ENCODE measurements at places on chromosomes 16 and 17.

DNA sequence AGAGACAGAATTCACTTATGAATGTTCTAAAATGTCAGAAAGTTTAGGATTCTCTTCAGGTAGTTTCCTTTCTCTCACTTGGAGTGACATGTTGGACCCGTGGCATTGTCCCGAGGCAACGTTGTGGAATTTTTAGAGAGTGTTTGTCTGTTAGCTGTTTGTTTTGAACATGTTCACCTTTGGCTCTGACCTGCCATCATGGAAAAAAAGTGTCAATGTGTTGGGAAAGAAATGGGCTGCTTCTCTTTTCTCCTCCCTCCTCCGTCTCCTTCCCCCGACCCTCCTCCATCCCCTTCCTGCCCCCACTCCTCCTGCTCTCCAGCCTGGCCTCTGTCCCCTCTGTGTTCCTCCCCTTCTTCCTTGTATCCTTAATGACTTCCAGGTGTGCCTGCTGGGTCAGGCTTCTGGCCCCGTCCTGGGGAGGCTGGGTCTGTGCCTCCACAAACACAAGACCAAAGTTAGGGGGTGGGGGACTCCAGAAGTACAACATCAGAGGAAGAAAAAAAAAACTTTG is 463.1 kb downstream of the MAF start:
- no peak for DNase-seq

DNA sequence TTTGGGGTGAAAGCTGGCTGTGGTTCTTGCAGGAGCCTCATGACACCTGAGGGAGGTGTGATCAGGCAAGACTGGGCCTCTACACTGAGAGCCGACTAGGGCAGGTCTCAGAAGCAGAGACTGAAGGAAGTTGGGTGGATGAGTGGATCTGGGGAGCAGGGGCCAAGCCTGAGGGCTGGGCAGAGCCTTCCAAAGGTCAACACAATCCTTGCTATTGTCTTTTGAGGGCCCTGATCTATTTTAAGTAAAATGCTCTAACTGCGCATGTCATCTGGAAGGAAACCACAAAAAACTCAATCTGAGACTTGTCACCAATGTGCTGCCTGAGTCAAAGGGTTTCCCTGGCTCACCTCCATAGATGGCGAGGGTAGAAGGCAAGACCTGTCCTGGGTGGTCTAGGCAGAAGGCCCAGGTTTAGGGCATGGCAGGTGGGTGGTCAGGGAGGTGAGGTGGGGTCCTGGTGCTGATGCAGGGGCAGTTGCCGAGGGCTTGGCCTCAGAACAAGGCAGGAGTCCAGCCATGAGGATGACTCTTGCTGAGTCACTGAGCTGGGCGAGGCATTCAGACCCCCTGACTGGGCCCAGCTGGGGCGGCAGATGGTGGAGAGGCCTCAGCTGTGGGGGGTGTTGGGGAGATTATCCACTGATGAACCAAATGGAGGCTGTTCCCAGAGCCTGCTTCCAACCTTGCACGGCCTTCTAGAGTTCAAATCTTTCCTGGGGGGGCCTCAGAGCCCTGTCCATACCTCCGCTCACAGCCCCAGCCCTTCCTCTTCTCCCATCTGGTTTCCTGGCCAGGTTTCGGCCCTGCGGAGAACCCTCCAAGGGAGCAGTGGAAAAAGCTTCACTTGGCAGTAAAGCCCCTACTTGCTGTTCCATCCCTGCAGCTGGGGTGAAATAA is 5.1 kb downstream of the MVP start:
- peak; percentile 52 for DNase-seq

- no peak for DNase-seq
Measured at GRCh38 chr17:12634789-12635414, 30.8 kb upstream of the MYOCD start.

DNA sequence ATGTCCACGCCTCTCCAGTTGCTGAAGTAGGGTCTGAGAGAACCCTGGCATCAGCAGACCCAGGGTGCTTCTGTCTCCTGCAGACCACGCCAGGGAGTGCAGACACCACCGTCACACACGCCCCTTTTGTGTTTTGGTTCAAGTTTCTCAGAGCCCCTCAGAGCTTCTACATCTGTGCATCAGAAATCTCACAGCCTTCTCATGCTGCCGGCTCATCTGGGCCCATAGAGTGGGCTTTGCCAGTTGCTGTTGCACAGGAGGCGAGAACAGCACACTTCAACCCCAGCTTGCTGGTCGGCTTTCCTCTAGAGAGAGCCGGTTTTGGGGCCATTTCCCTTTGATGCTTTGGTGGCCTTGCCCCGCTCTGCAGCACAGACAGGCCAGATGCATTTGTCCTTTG is 60.9 kb downstream of the PDPK1 start:
- no peak for DNase-seq

GRCh38 chr17:13437966-13438779 is 163.6 kb downstream of the HS3ST3A1 start:
- DNase-seq = no peak

GRCh38 chr17:72995008-72995656 is 97.4 kb downstream of the SLC39A11 start:
- DNase-seq = no peak

GRCh38 chr17:52306314-52306713 is 147.8 kb upstream of the CA10 start:
- DNase-seq = no peak

- no peak for DNase-seq
Measured at GRCh38 chr17:76543482-76543825, 3.6 kb downstream of the PRCD start.

GRCh38 chr17:73334771-73335513 is 23.1 kb upstream of the CDC42EP4 start:
- no peak for DNase-seq

DNA sequence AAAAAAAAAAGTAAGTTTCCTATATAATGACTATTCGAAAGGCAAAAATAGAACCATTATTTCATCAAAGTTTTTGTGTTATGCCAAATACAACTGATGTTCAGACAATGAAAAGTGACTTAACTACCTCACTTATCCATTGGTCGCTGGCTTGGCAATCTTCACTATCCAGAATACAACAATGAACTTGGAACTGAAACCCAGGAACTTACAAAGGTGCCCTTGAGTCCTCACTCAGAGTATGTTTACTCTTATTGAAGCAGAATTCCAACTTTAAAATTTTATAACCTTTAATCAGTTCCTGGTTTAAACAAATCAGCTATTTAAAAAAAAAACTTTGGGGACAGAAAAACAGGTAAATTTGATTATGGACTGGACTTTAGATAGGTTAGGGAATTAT is 34.1 kb downstream of the HELZ start:
- DNase-seq = no peak

- no peak for DNase-seq
Measured at GRCh38 chr17:50911450-50911849, 45.3 kb upstream of the TOB1 start.

DNA sequence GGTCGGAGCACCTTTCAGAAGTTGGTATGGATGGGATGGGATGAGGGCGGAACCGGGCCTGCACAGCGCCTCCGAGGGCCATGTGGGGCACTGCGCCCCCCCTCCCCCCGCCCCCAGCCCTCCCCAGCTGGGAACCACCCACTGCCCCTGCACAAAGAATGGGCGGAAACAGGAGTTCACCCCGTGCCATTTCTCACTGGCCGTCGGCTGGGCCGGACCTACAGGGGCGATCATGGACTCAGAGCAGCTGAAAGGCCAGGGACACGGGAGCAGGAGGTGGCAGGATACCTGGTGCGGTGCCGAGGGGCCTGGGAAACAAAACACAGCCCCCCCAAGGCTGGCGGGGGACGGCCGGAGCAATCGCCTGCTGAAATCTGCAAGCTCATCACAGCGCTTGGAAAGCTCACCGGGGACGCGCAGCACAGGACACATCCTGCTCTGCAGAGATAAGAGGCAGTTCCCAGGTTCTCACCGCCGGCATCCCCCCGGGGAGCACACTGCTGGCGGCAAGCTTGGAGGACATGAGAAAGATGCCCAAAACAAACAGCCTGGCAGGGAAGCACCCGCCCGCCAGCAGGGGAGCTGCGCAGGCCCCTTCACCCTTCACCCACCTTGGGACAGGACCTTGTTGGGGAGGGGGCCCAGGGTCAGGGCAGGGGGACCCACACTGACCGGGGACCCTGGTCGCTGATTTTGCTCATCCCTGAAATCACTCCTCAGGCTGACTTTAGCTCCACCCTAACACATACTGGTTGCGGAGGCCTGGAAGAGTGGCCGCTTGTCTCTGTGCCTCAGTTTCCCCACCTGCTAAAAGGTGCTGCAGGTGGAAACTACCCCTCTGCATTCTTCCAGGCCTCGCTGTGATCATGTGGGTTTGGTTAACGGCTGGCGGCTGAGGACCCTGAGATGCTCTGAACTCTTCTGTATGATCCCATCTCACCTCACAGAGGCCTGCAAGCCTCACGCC is 263.9 kb downstream of the C16orf95 start:
- no peak for DNase-seq

DNA sequence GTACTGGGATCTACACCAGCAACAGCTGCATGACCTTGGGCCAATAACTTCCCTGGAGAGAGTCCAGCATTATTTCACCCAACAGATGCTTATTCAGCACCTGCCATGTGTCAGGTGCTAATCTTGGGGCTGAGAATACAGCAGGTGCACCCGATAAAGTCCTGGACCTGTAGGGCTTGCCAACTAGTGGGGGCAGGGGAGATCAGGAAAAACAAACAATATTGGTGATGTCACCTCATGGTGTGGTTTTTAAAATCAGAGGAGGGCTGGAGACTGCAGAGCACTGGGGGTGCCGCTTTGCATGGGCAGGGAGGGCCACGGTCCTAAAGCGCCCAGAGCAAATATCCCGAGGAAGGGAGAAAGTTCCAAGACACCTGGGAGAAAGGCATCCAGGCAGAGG is 218.8 kb downstream of the C16orf95 start:
- DNase-seq = no peak

DNA sequence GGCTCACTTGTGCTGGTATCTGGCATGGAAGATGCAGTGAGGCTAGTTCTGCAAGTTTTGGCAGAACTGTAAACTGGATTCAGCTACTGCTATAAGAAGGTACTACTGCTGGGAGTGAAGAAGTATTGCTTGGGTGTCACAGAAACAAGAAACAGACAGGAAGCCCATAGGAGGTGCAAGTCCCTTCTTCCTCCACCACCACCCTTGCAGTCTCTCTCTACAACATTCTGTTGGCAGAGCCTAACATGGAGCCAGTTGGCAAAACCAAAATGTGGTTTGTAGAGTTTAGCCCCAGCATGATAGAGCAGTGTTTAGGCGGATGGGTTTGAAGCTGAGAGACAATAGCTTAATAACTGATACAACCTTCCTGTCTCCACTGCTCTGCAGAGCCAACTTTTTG is 72.6 kb downstream of the NLK start:
- no peak for DNase-seq

DNA sequence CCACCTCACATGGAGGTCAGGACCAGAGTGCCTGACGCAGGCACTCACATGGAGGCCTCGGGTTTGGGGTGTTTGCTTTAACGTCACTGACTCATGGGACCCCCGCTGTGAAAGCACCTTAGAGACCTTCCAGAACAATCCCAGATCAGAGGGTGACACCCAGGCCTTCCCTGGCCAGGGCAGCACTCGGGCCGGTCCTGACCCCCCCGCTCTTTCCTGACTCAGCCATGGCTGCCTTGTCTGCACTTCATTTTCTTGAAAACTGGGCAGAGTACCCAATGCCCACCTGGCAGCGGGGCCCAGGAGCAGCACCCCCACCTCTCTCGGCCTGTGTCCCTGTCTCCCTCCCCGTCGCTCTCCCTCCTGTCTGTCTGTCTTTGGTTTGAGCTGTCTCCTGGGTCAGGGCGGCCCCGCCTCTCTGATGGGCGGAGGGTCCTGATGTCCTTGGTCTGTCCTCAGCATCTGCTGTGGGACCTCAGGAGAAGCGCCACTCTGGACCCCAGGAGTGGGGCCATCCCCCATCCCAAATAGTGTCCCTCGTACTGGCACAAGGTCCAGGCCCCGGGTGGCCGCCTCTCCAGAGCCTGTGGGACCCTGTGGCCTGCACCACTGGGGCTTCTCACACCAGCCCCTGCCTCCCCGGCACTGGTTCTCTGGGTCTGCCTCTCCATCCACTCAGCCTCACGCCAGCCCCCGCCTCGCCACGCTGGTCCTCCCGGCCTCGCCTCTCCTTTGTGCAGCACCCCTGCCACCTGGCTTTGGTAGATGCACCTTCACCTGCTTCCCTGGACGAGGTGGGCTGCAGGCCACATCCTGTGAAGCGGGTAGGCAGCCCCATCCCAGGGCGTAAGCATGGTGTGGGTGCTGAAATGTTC is 55.9 kb upstream of the ZNF469 start:
- DNase-seq = no peak

DNA sequence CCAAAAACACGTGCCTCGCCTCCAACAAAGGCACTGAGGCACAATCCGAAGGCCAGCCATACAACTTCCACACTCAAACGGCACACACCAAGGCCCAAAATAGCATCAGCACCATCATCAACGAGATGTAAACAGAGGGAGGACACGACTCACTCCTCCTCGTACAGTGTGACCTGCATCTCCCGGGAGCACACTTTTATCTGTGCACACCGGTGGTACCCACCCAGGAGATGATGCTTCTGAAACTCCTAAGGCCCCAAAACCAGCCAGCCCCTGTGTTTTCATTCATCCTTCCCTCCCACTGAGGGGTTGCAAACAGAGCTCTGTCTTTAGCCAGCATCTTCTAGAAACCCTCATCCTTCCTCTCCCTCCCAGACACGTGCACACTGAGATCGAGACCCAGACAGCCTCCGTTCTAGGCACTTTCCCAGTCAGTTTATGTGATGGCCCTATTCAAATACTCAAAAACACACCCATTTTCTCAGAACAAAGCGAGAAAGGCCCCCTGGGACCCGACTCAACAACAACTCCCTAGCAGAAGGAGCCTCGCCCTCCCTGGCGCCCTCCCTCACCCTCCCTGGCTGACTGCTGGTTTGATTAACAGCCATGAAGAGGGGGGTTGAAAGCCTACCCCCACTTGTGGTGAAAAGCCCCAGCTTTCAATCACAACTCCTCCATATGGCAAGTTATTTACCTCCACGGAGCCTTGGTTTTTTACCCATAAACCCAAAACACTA is 76.3 kb downstream of the GAS7 start:
- no peak for DNase-seq

GRCh38 chr17:82640036-82640435 is 8.2 kb downstream of the WDR45B start:
- DNase-seq = no peak

GRCh38 chr17:57075785-57076184 is 9.3 kb upstream of the AKAP1 start:
- DNase-seq = no peak

GRCh38 chr16:84448444-84448843 is 56.0 kb downstream of the MEAK7 start:
- no peak for DNase-seq

- no peak for DNase-seq
Measured at GRCh38 chr17:29870836-29871465, 59.1 kb downstream of the SSH2 start.

- DNase-seq = no peak
Measured at GRCh38 chr16:50814052-50814451, 72.2 kb downstream of the CYLD start.

GRCh38 chr16:68790130-68790761 is 53.1 kb upstream of the TANGO6 start:
- no peak for DNase-seq

- DNase-seq = no peak
Measured at GRCh38 chr16:20216591-20217217, 110.6 kb downstream of the GP2 start.

All from stimulated activated naive CD4-positive, alpha-beta T cell treated with Interleukin-2 at 50 U/mL for 16 hours (primary cell).